ENCODE measurements at places on chromosomes 7 and 10.

- no peak for DNase-seq
These were observed 84.0 kb downstream of the C1GALT1 start for GRCh38 chr7:7266257-7266881.

DNA sequence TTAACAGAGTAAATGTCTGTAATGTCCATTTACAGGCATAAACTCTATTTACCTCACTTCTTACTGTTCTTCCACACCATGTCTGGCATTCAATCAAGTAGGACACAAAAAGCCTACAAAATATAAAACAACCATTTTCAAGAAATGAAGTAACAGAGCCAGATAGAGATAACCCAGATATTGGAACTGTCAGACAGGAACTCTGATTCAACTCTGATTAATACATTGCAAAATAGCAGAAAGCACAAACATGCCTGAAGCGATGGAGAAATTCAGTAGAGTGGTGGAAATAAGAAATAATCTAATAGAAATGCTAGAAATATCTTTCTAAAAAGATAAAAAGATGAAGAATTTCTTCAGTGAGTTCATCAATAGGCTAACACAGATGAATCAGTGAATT, 964.4 kb downstream of the PCDH15 start:
- no peak for DNase-seq

GRCh38 chr7:34487391-34488115, 170.5 kb upstream of the NPSR1 start:
- DNase-seq, result no peak

DNA sequence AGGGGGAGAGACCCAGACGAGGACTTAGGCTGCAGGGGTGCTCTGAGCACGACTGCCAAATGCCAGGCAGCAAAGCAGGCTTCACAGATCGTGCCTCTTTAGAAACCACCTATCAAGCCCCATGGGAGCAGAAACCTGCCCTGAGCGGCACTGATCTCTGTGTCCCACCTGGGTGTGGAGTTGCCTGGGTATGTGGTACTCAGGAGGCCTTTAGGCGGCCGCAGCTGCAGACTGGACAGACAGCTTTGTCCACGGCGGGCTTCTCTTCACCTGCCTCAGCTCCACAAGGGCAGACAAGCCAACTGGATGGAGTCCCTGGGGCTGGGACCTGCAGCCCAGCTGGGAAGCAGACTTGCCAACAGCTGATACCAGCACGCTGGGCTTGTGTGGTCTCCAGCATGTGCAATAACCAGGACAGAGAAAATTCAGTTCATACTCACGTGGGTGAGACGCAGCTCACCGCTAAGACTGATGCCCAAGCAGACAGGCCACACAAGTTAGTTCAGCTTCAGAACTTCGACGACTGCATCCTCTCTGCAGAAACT, 163.2 kb downstream of the EBF3 start:
- no peak for DNase-seq

- DNase-seq, result no peak
These were observed 7.1 kb downstream of the SHH start for GRCh38 chr7:155804897-155805825.

Measured in SHP77 treated with DMSO at 0.1 percent for 48 hours (cell line).